Activated CD8-positive, alpha-beta T cell treated with anti-CD3 and anti-CD28 coated beads, Interleukin-2, amount 10 ng/mL, durations not matched to agents 7 days and 5 days (primary cell): ENCODE measurements at places on chromosomes 2 and 18. TPM values are rescaled to one million over a fixed set of nuclear protein-coding genes. Genes with fewer than 3 reads are reported as not detected.

DNA sequence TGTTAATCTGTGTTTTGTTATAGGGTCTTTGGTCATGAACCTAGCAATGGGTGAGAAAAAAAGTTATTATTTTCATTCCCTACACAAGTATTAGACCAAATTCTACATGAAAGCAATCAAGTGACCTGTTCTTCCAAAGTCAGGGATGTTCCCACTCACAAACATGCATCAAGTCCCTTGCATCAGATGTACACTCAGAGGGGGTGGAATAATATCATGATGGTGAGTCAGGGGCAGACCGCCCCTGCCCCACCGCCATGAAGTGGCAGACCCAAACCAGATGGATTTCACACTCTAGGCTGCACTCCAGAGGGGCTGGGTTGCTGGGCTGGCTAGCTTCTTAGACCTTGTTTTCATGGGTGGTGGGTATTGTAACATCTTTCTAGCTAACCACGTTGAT lies 91.4 kb downstream of the ACAA2 start:
- H3K27me3 ChIP-seq: peaks cover 27% of the 10 kb centered on the region
- H3K27ac ChIP-seq: no peak overlapping the region
- no peaks in the 10 kb centered on the region for H3K36me3 ChIP-seq
- H3K4me3 ChIP-seq: no peak overlapping the region
- DNase-seq: no peak

INPP1 gene
- total RNA-seq: 6.9 TPM

DNA sequence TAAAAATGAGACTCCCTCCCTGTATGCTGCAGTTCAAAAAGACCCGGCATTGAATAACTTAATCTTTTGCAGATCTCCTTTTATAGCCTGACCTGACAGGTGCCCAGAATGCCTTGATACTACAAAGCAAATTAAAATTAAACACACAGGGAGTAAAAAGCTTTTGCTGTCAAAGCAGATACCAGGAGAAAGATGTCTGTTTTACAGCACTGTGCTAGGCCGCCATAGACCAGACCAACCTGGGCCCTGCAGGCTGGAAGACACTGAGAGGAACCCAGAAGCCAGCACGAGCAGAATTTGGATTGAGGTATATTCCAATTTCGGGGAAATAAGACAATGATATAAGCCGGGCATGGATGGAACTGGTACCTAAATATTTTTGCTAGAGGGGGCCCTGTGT lies 602.8 kb upstream of the SOX11 start:
- H3K4me1 ChIP-seq: no peaks in the 10 kb centered on the region
- H3K36me3 ChIP-seq: no peaks in the 10 kb centered on the region

ZC3H15 gene
- total RNA-seq: 68.1 TPM

DNA sequence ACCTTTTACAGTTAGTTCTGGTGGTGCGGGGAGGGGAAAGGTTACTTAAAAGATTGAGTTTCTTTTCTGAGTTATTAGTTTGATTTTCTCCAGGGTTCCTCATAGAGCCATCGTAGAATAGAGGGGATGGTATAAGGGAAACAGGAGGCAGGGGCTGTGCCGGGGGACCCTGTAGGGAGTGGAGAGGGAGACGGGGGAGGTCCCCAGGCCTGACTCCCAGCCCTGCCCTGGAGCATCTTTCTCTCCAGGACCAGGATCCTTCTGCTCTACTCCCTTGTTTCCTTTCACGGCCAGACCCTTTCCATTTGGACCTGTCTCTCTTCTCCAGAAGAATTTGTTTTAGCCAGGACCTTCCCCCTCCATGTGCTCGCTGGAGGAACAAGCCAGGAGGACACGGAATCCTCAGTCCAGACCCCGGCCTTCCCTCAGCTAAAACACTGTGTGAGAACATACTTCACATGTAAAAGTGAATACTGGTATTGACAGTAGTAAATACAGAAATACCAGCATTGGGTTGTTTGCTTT lies 35.4 kb downstream of the DGKD start:
- H3K27me3 ChIP-seq: no peaks in the 10 kb centered on the region
- no peak overlapping the region for H3K4me3 ChIP-seq
- H3K36me3 ChIP-seq: peaks cover 52% of the 10 kb centered on the region
- no peak for DNase-seq
- peak overlapping the region; percentile 5 for H3K27ac ChIP-seq
